ENCODE measurements at places on chromosomes 11 and 22.

GRCh38 chr11:46604796-46605195, 11.0 kb upstream of the AMBRA1 start:
- no peak for DNase-seq

DNA sequence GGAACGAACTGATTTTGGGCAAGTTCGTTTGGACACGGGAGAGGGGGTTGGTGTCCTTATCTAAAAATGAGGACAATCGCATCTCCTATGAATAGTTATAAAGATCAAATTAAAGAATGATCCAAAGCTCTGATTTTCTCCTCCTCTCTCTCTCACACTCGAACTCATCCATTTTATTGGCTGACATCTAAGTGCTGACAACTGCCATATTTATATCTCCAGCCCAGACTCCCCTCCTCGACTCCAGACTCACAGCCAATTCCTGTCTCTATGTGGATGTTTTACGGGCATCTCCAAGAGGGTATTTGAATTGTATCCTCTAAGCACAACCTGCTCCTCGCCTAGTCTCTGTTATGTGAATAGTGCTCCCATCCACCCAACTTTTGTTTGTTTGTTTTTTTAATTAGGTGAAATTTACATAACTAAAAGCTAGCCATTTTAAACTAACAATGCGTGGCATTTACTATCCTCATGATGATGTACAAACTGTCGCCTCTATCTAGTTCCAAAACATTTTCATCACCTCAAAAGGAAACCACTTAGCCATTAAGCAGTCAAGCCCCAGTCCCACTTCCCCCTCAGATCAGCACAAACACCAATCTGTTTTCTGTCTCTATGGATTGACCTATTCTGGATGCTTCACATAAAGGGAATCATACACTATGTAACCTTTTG, 4.0 kb downstream of the SYN3 start:
- no peak for DNase-seq

GRCh38 chr11:43582024-43582862, 98.3 kb upstream of the HSD17B12 start:
- DNase-seq, result no peak

- DNase-seq, result no peak
Observed at GRCh38 chr22:47460176-47460575, 697.7 kb downstream of the TBC1D22A start.

- DNase-seq, result no peak
Observed at GRCh38 chr11:127037001-127037400, 36.4 kb upstream of the KIRREL3 start.

GRCh38 chr22:39429916-39430575, 26.8 kb upstream of the MGAT3 start:
- no peak for DNase-seq

DNA sequence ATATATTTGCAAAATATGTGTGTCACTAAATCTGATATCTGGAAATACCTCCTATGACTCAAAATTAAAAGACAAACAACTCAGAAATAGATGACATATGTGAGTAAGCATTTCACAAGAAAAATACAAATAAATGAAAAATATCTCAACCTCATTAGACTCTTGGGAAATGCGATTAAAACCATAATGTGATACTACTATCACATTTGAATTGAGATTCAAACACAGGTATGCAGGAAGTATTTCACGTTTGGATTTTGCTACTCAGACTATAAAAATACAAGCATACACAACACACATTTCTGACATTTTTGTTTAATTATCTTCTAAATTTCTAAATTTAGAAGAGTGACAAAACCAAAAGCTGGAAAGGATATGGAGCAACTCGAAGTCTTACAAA, 811.9 kb upstream of the LRRC4C start:
- no peak for DNase-seq

GRCh38 chr22:21714059-21714770, 21.4 kb downstream of the YPEL1 start:
- no peak for DNase-seq

DNA sequence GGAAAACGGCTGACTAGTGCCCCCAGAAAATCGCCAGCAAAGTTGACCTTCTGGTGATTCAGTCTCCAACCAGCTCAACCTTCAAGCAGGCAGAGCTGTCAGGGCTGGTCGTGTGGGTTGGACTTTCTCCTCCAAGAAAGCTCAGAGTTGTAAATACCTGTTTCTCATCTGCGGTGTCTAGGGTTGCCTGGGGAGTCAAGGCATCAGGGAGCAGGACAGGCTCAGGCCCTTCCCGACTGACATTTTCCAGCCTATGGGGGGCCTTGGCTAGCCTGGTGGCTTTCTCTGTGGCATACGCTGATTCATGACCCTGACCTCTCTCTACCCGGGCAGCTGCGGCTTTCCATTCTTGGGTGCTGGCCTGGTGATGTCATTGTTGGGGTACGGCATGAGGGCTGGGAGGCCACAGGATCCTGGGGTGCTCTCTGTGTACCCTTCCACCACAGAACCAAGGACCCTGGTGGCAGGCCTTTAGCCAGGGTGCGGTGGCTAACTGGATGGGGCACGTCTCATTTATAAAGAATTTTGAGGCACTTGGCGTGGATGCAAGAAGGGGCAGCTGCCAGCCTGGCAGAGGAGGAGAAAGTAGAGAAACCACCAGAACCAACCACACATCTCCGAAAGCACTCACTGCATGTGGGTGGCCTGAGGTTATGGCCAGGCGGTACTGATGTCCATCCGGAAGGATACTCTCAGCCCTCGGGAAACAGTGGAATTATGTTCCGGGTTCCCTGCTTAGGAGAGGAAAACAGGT, 64.9 kb downstream of the BCR start:
- DNase-seq, result no peak

GRCh38 chr22:38485783-38486182, 17.9 kb downstream of the KDELR3 start:
- DNase-seq, result no peak

DNA sequence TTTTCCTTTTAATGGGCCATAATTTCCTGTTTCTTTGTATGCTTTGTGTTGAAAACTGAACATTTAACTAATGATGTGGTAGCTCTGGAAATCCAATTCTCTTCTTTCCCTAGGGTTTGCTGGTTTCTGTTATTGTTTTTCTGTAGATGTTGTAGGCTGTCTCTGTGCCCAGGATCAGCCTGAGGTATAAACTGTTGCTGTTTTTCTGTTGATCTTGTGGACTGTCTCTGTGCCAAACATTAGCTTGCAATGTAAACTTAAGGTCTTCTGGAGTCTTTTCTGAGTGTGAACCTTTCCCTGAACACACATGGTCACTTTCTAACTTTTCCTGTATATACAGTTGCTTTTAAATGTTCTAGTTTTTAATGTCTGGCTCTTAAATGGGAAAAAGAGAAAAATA, 5.9 kb upstream of the TSKU start:
- no peak for DNase-seq

- DNase-seq, result no peak
Observed at GRCh38 chr11:86632499-86633269, 39.7 kb downstream of the ME3 start.

GRCh38 chr11:69089258-69089657, 40.5 kb downstream of the TPCN2 start:
- DNase-seq, result no peak

- DNase-seq, result no peak
Observed at GRCh38 chr11:44237156-44237555, 72.8 kb downstream of the ALX4 start.

DNA sequence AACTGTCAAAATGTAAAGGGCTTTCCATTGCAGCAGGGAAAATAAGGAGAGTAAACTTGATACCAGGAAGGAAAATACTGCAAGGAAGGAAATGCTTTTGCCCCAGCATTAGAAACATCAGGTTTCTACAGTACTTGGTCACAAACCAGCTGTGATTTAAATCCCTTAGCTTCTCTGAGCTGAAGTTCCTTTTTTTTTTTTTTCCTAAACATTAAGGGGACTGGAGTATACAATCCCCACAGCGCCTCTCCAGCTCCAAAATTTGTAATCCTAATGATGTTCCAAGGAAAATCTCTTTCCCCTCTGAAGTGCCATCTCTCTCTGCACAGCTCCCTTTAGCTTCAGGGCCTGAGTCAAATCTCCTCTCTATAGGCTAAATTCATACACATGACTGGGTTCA, 220.5 kb upstream of the PITPNB start:
- DNase-seq, result no peak

DNA sequence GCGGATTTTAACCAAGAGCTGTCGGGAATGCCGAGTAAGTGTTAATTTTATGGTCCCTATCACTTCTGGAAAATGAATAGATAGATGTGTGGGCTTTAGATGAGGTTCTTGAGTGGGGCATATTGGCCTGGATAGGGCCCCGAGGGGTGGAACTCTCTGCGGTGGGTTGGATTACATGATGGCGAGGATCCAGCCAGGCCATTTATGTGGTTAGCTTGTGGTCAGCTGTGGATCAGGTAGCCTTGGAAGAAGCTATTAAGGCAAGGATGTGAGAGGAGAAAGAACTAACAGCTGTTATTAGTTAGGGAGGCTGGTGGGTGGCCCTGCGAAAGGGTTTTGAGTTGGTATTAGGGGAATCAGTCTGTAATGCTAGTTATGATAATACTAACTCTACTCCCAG, 268.4 kb downstream of the NELL1 start:
- no peak for DNase-seq

- no peak for DNase-seq
Observed at GRCh38 chr11:45569776-45570175, 95.6 kb downstream of the CHST1 start.

DNA sequence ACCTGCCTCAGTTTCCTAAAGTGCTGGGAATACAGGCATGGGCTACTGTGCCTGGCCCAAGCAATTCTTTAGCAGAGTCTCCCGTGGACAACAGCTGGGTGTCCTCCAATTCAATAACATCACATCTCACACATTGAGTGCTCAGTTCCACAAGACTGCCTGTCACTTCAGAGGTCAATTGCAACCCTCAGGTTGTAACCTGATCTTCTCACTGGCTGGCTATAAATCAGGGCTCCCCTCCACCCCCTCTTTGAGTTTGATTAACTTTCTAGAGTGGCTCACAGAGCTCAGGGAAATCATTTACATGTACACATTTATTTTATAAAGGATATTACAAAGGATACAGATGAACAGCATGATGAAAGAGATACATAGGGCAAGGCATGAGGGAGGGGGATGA, 68.1 kb downstream of the MCHR1 start:
- DNase-seq, result no peak

GRCh38 chr11:69912911-69913451, 93.8 kb upstream of the FGF3 start:
- no peak for DNase-seq
